Renal pelvis (tissue), 12 donors: ENCODE measurements at places on chromosomes 16 and 17. TPM values are rescaled to one million over a fixed set of nuclear protein-coding genes. Genes with fewer than 3 reads are reported as not detected.
A peak's percentile ranks its signal among the peaks of the same experiment; 100 is the strongest.

- no peak for DNase-seq
Observed at GRCh38 chr17:43588121-43588520, 42.0 kb upstream of the ETV4 start.

DNA sequence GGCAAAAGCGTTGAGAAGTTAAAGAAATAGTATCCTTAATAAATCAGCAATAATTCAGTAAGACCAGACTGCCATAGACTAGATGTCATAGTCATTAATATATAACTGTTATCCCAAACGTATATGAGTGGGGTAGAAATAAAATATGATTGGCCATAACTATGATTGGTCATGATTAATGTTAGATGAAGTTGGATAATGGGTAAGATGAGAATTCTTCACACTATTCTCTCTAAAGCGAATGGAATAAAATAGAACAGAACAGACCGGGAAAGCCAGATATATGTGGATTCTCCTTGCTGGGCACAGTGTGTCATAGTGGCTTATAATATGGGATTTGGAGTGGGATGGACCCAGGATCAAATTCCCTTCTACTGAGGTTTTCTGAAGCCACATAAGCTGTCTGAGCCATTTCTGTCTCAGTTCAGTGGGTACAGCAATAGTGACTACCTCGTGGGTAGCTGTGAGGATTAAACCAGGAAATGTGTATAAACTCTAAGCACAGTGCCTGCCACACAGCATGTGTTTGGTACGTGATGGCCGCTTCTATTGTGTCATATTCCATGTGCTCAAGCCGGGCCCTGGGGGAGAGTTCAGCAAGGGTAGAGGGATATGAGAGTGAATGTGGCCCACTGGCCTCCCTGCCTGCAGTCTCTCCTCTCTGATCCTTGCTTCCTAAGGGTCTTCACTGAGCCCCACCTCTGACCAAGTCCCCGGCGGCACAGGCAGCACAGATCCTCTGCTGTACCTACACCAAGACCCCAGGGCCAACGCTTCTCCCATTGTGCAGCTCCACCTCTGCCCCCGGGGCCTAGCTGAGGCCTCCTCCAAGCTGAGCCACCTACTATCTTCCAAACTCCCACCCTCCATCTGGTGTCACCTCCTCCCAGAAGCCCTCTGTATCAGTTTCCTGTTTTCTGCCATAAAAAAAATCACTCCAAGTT, 3.7 kb downstream of the CETP start:
- DNase-seq = no peak

- no peak for DNase-seq
Observed at GRCh38 chr17:77829843-77830799, 128.4 kb upstream of the TNRC6C start.

The TBCD gene
- 68.4 TPM for polyA plus RNA-seq

GRCh38 chr16:86018071-86018470, 119.1 kb downstream of the IRF8 start:
- DNase-seq = no peak

- no peak for DNase-seq
Observed at GRCh38 chr16:11198828-11199227, 57.2 kb downstream of the SOCS1 start.

The HOXB6 gene
- 113 TPM for polyA plus RNA-seq

- no peak for DNase-seq
Observed at GRCh38 chr16:87015021-87015420, 302.2 kb downstream of the C16orf95 start.

The RHBDF2 gene
- polyA plus RNA-seq = 7.7 TPM

DNA sequence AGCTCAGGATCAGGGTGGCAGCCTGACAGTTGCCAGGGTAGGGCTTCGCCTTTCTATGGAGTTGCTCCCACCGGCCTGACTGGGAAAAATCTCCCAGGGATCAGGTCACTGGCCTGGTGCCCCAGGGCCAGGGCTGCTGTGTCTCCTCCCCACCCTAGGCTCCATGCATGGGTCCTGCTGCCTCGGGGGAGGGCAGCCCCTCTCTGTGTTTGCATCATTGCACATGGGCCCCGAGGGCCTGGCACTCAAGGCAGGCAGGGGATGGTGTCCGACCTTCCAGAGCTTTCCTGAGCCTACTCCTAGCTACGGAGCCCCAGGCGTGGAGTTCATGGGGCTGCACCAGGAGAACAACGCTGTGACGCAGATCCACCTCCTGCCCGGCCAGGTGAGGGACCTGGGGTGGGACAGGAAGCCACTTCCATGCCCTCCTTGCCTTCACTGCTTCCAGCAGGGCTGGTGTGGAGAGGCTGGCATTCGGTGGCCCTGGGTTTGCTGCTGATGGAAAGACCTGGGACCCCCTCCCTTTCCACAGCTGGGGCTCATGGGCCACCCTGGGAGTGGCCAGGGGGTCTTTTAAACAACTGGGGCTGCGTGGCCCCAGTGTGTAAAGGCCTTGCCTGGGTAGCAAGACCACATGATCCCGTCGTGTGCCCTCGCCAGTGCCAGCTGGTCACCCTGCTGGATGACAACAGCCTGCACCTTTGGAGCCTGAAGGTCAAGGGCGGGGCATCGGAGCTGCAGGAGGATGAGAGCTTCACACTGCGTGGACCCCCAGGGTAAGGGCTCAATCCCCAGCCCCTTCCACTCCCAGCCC, 29.5 kb upstream of the MYO15B start:
- no peak for DNase-seq

GRCh38 chr16:65698791-65699321, 577.0 kb upstream of the CDH11 start:
- DNase-seq = peak; percentile 89

- DNase-seq = no peak
Observed at GRCh38 chr17:82675476-82676245, 22.8 kb downstream of the RAB40B start.

- no peak for DNase-seq
Observed at GRCh38 chr16:57762365-57763040, 26.9 kb downstream of the KATNB1 start.

- DNase-seq = peak; percentile 28
Observed at GRCh38 chr17:60630352-60630751, 30.4 kb downstream of the PPM1D start.

GRCh38 chr16:46756772-46757171, 8.6 kb upstream of the MYLK3 start:
- no peak for DNase-seq
